ENCODE measurements at places on chromosomes 11 and 22.

DNA sequence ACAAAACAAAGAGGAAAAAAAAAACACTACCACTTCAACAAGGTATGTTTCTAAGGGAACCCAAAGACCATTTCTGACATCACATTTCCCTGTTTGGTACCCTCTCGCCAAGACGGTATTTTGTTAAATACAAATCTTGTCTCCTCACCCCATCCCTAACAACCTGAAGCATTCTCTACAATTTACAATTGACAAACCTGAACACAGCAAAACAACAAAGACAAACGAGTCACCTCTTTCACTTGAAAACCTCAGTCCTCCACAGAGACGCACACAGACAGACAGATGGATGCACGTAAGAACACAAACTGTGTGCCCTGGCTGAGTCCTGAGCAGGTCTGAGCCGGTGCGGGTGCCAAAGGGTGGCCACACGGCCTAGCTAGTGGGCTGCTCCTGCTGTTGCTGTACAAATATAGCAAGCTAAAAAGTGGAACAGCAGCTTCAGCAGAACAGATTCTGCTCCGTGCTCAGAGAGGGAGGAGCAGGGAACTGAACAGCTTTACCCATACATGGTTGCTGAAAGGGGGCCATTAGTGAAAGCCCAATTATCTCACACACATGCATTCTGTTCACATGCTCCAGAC is 28.5 kb downstream of the CELF1 start:
- DNase-seq = no peak

- no peak for DNase-seq
Measured at GRCh38 chr22:49880281-49880680, 26.6 kb downstream of the ZBED4 start.

DNA sequence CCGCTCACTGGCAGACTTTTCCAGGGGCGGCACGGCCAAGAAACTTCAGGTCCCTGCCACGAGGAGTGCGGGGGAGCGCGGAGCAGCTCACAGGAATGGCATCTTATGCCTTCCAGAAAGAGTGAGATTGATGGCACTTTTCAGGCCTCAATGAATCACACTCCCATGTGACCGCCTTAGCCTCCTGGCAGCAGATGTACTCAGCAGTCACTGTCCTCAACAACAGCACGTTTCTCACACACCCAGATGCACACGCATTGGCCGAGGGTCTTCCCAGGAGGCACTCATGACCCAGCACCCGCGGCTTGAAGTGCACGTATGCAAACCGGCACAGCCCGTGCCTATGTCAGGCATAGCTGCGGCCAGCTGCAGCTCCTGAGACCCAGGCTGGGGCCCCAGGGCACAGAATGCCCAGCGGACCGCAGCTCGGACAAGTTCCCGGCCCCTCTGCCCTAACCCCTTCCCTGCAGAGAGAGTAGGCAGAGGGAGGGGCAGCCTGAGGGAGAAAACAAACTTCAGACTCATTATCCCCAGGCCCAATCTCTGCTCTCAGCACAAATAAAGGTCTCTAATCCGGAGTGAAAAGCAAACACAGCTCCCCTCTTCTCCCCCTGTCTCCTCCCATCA is 48.3 kb downstream of the RPUSD4 start:
- DNase-seq = no peak

GRCh38 chr11:86418917-86419316 is 44.2 kb downstream of the CCDC81 start:
- DNase-seq = no peak

- DNase-seq = no peak
Measured at GRCh38 chr11:10857459-10857708, 469 bp downstream of the ZBED5 start.

- no peak for DNase-seq
Measured at GRCh38 chr22:32674925-32675825, 126.3 kb upstream of the TIMP3 start.

- no peak for DNase-seq
Measured at GRCh38 chr22:28406246-28406645, 273.4 kb downstream of the TTC28 start.

GRCh38 chr11:64885367-64886286 is 7.2 kb upstream of the EHD1 start:
- DNase-seq = no peak

- DNase-seq = no peak
Measured at GRCh38 chr22:32048069-32048468, 5.0 kb downstream of the SLC5A1 start.

Measured in stimulated activated CD8-positive, alpha-beta memory T cell treated with anti-CD3 and anti-CD28 coated beads, Interleukin-15, amount 100 ng/mL, for 4 hours (primary cell).